NCI-H1930 (cell line): ENCODE measurements at places on chromosomes 7 and 10.

GRCh38 chr7:84162125-84162524, 32.5 kb downstream of the SEMA3A start:
- DNase-seq, result no peak

DNA sequence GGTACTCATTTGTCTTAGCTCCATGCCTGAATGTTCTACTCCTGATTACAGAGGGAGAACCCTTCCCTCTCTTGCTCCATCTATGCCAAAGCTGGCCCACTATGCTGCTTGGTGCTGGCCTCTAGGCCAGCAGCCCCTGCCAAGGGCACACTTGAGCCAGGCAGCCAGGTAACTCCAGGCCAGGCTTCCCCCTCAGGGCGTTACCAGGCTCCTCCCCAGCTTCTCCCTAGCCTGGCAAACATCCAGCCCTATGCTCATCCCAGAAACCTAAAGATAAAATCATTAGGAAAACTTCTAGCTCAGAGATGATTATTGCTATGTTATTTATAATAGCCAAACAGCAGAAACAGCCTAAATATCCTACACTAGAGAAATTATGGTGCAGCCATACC, 103.7 kb downstream of the KCNMA1 start:
- no peak for DNase-seq

DNA sequence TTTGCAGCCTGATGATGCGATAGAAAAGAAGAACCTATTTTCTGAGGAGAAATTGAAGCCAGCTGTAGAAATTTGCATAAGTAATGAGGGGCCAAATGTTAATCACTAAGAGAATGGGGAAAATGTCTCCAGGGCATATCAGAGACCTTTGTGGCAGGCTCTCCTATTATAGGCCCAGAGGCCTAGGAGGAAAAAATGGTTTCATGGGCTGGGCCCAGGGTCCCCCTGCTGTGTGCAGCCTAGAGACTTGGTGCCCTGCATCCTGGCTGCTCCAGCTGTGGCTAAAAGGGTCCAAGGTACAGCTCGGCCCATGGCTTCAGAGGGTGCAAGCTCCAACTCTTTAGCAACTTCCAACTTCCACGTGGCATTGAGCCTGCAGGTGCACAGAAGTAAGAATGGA, 123.4 kb downstream of the STK31 start:
- no peak for DNase-seq

GRCh38 chr7:128725531-128725930, 13.6 kb upstream of the CALU start:
- DNase-seq, result no peak

- no peak for DNase-seq
Measured at GRCh38 chr7:138835087-138835486, 37.1 kb upstream of the ATP6V0A4 start.

GRCh38 chr7:132428247-132428919, 147.9 kb downstream of the PLXNA4 start:
- DNase-seq, result no peak

GRCh38 chr7:85714043-85714578, 527.3 kb upstream of the SEMA3D start:
- DNase-seq, result no peak

GRCh38 chr10:22656036-22656435, 58.3 kb downstream of the PIP4K2A start:
- no peak for DNase-seq

DNA sequence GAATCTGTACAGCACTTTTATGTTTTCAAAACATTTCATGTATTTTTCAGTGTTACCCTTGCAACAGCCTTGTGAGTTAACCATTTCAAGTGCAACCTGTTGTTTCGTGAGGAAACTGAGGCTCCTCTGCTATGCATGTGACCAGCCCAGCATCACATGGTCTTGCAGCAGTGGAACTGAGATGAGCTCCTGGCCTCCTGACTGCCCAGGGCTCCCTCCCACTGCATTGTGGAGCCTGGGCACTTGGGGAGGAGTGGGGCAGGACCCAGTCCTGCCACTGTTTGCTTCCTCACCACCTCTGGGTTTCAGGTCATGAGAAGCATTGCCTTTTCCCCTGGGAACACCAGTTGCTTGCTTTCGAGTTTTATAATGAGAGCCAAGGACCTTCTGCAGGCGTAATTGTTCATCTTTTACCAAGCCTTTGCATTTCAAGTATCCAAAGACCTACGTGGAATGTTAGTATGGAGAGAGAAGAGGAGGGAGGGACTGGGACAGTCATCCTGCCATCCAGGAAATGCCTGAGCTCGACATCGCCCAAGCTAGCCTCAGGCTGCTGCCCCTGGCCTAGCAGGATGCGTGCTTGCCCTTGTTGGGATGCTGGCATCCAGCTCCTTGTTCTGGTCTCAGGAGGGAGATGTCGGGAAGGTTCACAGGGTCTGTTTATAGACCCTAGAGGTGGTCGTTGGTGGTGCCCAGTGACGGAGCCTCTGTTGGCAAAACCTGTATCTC, 32.3 kb upstream of the BHLHA15 start:
- DNase-seq, result no peak

DNA sequence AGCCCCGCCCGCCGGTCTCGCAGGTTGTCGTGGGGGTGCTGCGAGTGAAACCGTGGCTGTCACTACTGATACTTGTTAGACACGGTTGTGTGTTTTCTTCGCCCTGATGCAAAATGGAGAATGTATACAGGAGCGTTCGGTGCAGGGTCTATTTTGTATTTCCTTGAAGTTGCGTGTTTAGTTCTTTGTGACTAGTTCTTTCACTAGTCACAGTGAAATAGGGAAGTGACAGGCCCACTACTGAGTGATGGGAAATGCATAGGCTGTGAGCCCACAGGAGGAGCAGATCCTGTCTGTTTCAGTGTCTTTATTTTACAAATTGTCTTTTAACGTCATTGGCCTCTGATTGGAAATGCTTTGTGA, 675 bp downstream of the ABRAXAS2 start:
- DNase-seq, result no peak

GRCh38 chr10:122189185-122189584, 81.9 kb upstream of the BTBD16 start:
- DNase-seq, result no peak

GRCh38 chr10:1115607-1115955, 59.4 kb downstream of the WDR37 start:
- no peak for DNase-seq

GRCh38 chr10:14491811-14492210, 161.1 kb upstream of the FRMD4A start:
- DNase-seq, result no peak

DNA sequence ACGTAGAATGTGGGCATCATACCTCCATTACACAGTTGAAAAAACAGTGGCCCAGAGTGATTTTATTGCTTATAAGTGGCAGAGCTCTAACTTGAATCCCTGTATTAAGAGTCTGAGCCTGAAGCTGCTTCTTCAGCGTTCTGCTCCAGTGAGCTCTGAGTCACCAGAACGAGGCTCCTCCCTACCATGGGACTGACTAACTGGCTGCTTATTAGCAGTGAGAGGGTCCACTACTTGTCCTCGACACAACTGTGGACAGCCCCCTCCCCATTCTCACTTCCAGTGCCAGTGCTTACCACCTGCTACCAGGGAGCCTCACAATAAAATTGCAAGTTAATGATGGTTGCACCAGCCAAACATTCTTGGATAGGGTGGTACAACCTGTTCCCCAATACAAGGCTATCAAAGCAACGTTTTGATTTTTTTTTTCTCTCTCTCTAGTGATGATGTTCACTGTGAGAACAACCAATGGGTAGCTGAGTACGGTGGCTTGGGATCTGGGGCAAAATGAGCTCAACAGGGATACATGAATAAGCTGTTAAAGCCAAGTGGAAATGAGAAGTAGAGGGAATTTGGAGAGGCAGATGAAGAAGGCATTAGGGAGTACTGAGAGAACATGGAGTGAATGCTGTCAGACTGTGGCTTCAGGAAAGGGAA, 2.7 kb upstream of the NRG3 start:
- DNase-seq, result no peak
